ENCODE measurements at places on chromosomes 1 and 21.

DNA sequence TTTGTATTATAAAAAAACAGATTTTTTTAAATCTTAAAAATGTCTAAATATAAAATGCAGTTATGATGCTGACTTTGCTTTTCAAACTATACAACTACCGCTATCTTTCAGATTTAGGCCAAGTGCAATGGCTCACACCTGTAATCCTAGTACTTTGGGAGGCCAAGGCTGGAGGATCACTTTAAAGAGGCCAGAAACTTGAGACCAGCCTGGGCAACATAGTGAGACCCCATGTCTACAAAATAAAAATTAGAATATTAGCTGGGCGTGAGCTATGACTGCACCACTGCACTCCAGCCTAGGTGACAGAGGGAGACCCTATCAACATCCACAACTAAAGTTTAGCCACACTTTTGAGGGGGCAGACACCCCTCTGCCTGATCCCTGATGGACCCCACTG is 20.3 kb downstream of the ZBTB17 start:
- no peak for DNase-seq

DNA sequence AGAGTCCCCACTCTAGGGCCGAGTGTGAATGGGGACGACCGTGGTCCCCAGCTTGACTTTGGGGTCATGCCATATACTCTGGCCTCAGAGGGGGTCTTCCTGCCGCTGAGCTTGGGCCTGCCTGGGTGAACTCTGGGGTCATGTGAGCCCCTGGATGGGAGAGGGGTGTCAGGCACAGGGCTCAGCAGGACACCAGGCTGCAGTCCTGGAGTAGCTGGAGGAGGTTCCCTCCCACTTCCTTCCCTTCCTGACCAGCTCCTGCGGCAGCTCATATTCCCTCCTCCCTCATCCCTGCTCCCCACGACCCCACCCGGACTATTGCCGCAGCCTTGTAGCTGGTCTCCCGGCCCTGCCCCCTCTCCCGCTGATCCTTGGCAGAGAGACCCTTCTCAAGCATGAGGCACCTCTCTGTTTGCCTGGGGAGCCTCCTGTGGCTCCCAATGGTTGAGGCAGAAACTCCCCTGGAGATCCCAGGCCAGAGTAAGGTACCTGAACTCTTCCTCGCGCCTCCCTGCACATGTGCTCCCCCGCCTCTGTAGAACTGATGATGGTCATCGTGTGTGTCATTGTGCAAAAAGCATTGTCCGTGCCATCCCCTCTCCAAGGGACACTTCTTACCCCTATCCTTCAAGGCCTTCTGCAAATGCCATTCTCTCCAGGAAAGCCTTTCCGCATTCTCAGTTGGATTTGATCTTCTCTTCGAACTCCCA is 1.8 kb downstream of the TNFRSF1B start:
- DNase-seq, result no peak

DNA sequence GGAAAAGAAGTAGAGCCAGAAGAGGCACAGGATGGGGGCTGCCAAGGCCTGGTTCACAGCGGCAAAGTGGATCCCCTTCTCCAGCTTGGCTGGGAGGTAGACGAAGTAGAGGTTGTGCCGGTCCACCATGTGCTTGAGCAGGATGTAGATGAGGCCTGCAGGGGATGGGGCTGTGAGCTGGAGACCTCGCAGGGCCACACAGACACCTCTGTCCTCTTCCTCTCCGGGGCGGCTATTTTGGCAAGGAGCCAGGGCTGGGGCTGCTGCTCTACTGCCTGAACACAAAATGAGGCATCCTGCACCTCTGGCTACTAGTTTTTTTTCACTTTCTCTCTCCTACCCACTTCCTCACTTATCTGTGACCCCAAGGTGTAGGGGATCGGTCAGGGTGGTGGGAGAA is 32.3 kb downstream of the TMEM63A start:
- no peak for DNase-seq

- no peak for DNase-seq
Observed at GRCh38 chr1:26409191-26409807, 1.3 kb upstream of the LIN28A start.

DNA sequence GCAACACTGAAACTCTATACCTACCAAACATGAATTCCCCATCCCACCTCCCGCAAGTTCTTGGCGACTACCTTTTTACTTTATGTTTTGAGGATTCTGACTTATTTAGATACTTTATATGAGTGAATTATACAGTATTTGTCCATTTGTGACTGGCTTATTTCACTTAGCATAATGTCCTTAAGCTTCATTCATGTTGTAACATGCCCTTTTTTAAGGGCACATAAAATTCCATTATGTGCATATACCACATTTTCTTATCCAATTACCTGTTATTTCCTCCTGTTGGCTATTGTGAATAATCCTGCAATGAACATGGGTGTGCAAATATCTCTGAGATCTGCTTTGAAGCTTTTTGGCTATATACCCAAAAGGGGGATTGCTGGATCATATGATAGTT is 22.0 kb upstream of the CHIT1 start:
- no peak for DNase-seq

- no peak for DNase-seq
Observed at GRCh38 chr1:5519366-5520135, 472.7 kb downstream of the NPHP4 start.

GRCh38 chr1:82116105-82116504 is 315.4 kb downstream of the ADGRL2 start:
- no peak for DNase-seq

DNA sequence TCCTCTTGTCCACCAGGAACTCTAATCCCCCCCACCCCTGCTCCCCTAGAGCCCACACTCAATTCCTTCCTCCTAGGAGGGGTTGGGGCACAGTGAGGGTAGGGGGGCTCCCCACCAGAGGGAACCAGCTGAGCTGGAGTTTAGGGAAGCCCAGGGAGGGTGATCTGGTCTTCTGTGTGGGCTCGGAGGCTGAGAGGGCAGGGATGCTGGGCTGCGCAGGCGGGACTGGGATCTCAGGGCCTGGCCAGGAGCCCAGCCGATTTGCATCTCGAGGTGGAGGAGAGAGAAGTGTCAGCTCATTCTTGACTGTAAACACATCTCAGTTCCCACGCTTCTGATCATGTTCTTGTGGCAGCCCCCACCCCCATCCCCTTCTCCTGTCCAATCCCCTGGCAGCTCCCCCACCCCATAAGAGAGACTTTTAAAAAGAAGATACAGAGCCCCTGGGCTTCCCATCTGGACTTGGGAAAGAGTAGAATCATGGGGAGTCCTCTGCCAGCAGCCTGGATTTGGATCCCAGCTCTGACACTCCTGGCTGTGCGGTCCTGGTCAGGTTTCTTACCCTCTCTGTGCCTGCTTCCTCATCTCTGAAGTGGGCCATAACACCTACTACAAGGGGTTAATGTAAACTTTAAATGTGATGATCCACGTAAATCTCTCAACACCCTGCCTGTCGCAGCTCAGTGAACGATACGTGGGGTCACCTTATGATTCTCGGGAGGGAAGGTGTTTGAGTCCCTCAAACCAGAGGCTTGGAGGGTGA is 6.6 kb downstream of the PEAR1 start:
- no peak for DNase-seq

DNA sequence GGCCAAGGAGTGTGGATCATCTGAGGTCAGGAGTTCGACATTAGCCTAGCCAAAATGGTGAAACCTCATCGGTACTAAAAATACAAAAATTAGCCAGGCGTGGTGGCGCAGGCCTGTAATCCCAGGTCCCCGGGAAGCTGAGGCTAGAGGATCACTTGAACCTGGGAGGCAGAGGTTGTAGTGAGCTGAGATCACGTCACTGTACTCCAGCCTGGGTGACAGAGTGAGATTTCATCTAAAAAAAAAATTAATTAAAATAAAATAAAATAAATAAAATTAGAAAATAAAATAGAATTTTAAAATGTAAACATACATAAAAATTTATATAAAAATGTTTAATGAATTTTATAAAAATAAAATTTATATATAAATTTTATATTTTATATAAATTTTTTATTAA is 5.8 kb upstream of the VPS26C start:
- DNase-seq, result no peak

- DNase-seq, result peak; percentile 23
Observed at GRCh38 chr1:64898107-64898861, 68.1 kb downstream of the JAK1 start.

- DNase-seq, result no peak
Observed at GRCh38 chr1:16267690-16268180, 30.8 kb upstream of the CPLANE2 start.

GRCh38 chr1:11708554-11709350 is 17.2 kb downstream of the DRAXIN start:
- no peak for DNase-seq

GRCh38 chr21:36388835-36389234 is 3.6 kb downstream of the CHAF1B start:
- DNase-seq, result no peak

- no peak for DNase-seq
Observed at GRCh38 chr1:114286179-114286578, 132.5 kb upstream of the SYT6 start.

- no peak for DNase-seq
Observed at GRCh38 chr21:44868707-44869106, 4.8 kb downstream of the PTTG1IP start.

DNA sequence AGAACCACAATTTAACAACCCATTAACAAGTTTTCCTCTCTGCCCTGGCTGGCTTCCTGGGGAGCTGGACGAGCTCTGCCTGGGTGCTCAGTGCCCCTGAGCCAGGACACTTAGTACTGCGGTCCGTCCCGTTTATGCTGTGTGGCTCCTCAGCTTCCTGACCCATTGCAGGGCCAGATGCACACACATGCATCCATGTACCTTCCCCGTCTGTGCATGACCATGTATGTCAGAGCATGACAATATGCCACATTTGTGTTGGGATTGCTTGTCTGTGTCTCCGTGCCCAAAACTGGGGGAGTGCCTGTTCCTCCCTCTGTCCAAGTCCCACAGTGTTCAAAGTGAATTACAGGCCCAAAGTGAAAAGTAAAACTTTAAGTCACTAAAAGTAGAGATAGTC is 9.7 kb upstream of the TFF3 start:
- DNase-seq, result no peak
